ENCODE measurements at places on chromosomes 7 and 10.

- DNase-seq, result no peak
Measured at GRCh38 chr10:30172091-30172490, 112.7 kb upstream of the JCAD start.

DNA sequence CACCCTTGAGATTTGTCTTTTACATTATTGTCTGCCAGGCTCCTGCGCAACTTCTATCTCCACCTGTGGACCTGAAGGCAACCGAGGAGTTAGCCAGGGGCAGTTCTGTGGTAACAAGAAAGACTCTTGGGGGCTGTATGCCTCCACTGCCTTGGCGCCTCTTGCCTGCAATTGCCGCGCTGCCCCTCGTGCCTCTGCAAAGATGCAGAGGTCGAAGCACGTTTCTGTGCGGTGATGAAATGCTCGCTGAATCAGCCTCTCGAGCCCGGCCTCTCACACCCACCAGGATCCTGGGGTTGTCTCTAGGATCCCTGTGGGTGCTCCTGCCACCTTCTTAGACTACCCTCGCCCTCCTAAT lies 486 bp upstream of the LHFPL3 start:
- no peak for DNase-seq

GRCh38 chr7:18829858-18830285 lies 287.6 kb downstream of the TWIST1 start:
- no peak for DNase-seq

DNA sequence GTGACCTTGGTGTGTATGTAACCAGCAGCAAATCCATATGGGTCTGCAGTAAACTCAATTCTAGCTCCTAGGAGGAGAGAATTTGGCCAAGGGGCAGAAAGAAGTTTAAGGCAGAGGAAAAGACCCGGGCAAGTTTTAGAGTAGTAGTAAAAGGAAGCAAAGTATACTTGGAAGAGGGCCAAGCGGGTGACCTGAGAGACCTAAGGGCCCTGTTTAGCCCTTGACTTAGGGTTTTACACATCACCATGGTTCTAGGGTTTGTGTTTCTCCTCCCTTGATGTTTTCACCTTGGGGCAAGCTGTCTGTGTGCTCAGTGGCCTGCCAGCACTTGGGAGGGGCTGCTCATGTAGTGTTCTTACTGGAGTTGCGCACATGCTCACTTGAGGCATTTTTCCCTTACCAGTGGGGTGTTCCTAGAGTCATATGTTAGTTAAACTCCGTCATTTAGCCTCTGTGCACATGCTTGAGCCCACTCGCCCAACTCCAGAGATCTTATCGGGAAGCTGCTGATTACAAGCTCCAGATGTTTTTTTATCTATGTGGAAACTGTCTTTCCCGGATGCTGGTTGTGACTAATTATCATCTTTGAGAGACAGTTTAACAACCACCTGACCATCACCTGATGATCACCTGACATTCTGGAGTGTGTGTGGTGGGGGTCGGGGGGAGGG lies 137.6 kb upstream of the PRSS1 start:
- DNase-seq, result no peak

- no peak for DNase-seq
Measured at GRCh38 chr7:151168787-151169162, 1.3 kb upstream of the GBX1 start.

DNA sequence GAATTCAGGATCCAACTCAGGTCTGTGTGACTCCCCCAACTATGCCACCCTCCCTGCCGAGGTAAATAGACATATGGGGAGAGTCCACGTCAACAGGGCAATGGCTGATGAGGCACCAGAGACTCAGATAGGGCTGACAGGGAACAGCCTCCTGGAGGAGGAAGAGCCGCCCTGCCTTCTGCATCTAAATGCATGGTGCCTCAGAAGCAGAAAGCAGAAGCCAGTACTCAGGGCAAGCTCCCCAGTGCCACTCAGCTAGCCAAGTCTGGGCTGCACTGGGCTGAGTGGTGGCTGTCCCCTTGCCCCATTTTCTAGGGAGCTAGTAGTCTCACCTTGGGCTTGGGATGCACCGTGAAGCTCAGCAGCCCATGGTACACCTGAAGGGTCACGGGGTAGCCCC lies 11.0 kb downstream of the RRP12 start:
- no peak for DNase-seq

DNA sequence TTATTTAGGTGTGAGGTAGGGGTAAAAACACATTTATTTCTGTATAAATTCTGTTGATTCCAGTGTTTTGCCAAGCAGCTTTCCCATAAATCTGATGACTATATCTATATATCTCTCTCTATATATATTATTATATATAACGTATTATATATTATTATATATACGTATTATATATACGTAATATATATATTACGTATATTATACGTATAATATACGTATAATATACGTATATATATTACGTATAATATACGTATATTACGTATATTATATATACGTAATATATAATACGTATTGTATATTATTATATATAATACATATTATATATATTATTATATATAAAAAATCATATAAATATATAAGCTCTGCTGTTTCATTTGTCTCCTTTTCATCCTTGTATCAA lies 163.5 kb downstream of the GPR158 start:
- no peak for DNase-seq

DNA sequence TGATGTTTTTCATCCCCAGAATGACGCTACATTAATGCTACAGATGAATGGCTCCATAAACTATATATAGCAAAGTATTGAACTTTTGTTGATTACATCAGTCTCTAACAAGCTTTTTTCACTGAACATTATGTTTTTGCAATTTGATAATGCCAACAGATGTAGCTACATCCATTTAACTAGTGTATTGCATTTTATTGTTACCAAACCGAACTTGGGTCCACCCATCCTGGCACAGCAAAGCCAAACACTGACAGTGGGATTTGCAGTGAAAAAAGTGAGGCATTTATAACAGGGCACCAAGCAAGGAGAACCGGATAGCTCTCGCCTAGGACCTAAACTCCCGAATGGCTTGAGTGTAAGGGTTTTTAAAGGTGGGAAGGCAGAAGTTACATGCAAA lies 182.8 kb upstream of the TNS3 start:
- DNase-seq, result no peak

DNA sequence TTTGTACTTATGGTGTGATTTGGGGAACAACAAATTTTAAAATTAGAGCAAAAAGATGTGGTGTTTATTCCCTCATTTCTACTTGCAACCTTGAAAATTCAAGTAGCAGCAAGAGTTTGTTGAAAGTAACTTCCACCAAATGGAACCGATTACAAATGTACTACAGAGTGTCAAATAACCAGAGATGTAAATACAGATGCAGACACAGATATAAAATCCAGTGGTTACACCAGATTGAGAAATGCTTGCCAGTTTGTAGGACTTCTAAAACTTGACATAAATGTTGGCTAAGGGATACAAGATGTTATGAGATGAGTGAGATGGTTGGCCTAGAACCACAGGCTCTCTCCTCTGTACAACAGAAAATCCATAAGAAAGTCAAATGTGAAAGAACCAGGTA lies 162.1 kb downstream of the DIP2C start:
- no peak for DNase-seq

DNA sequence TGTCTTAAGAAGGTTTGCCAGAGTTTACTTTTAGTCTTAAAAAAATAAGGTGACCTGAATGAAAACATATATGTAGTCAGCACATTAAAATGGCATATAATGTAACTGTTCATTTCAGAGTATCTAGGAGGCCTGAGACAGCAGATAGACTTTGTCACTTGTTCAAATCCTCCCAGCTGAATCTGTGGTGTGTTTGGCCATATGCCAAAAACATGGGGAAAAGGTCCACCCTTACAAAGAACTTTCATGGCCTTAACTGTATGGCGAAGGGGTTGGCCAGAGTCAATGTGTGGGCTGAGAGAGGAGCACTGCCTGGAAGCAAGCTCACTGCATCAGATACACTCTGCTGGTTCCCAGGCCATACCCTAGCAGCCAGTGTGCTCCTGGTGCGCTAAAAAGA lies 113.7 kb downstream of the ALOX5 start:
- DNase-seq, result no peak

DNA sequence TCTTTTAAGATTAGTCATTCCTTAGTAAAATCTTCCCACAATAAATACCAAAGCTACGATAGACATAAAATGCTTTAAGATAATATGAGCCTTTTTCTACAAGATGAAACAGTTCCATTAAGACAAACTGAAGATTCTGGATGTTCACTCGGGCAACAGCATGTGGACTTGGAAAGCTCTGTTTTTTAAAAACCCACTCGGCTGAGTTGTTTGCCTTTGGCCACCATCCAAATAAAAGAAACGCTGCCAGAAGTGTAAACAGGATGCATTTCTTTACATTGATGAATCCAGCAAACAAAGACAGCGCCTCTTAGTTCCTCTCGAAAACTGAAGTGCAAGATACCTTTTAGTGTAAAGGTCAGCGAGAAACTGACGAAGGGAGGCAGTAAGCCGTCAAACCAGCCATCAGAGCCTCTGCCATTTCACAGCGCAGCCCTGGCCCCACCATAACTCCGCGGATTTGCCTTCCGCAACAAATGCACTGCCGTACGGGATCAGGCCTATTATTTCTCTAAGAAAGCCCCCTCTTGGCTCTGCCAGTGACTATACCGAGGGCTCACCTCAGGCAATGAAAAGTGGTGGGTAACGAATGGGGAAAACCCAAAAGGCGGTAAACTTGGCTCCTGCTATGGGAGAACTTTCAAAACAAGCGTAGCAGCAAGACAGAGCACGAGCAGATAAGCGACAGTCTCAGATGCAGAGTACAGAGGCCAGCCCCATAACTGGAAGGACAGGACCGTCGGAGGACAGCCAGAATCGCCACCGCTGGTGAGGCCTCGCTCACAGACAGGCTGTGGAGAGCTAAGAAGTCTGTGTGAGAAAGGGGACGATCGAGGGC lies 41.4 kb downstream of the GNA12 start:
- no peak for DNase-seq

GRCh38 chr7:50085344-50085743 lies 7.7 kb downstream of the ZPBP start:
- no peak for DNase-seq

DNA sequence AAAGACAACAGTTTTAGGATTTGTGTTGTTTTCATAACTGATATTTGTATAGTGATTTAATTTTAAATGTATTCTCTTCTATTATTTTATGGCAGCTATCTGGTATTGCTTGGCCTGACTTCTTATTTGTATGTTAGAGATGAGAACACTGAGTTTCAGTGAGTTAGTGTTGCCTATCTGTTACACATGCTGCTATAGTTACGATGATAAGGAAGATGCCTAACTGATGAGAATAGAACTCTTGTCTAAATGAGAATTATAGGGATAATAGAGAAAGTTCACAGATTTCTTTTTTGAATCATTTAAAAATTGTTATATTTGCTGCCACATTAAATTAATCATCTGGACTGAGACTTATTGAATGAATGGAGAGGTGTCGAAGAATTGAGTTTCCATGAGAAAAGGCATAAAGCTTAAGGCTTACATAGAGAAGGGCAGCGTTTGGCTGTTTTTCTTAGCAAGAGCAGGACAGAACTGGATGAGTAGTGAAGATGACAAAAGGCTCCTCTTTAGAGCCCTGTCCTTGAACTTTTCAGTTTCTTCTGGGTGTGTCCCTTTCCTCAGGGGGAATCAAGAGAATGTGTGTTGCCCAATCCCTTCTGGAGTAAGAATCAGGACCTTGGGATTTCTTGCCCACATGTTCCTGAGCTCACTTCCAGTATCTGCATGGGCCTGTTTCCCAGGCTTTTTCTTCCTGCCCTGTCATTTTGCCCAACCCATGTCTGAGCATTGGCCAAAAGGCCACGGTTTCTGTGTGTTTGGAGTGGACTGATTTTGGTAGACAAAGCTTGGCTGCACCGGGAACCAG lies 195.6 kb upstream of the CSTF2T start:
- no peak for DNase-seq

DNA sequence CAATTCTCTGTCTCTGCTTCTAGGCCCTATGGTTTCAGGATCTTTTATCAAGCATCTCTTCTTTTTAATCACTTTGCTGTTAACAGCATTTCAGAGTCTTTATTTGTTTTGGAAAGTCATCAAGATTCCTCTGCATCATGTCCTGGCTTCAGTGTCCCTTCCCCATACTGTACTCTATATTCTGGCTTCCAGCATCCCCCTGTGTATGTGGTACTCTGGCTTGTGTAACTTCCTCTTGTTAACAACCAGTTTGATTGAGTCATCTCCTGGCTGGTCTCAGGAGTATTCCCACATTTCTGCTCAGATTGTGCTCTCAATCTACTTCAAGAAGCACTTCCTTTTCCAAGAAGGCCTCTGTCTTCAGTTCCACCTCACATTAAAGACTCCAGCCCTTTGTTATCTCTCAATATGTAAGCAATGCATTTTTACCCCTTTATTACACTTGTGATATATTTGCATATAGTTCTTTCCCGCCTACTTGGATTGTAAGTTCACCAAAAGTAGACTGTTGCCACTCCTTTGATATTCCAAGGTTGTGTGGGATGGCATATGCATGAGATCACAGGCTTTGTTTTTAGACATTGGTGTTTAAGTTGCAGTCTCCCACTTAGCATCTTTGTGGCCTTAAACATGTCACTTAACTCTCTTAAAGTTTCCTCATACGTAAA lies 15.1 kb upstream of the ATE1 start:
- no peak for DNase-seq

Measured in left lung (tissue), 14 donors.